ENCODE measurements at places on chromosomes 16 and 17. TPM values are rescaled to one million over a fixed set of nuclear protein-coding genes. Genes with fewer than 3 reads are reported as not detected.

DNA sequence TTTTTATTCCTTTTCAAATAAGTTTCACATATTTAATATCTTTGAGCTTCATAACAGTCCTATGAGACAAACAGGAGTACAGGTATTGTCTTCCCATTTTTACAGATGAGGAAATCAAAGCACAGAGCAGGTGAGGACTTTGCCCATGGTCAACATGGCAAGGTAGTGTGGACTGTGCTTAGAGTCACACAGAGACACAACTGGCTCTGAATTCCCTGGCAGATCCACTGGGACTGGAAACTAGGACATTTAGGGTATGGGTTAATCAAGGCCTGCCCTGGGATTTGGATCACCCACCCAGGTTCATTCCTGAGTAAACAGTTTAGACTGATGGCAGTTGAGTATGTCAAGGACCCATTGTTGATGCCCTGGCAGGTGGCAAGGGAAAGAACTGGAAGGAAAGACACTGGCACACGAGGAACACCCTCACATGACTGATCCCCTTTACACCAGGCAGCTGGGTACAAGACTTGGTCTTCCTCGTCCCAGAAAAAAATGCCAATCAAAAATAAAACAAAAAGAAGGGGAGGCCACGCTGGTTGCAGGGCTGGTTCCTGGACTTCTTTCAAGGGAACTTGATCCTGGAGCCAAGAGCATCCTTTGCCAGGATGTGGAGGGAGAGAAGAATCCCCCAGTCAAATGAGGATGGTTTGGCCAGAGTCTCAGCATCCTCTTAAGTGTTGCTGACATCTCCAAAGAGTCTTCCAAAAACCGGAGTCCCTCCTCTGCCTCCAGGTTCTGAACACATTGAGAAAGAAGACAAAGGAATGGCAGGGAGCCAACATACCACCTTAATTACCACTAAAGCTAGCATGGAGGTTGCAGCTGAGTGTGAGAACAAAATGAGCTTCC is 34.9 kb downstream of the CHD9 start:
- no peak overlapping the region for H3K4me3 ChIP-seq
- peaks cover 23% of the 10 kb centered on the region for H3K27me3 ChIP-seq
- H3K4me1 ChIP-seq = peaks cover 11% of the 10 kb centered on the region
- no peak for DNase-seq
- H3K36me3 ChIP-seq = peaks cover 6% of the 10 kb centered on the region
- H3K27ac ChIP-seq = no peak overlapping the region

DNA sequence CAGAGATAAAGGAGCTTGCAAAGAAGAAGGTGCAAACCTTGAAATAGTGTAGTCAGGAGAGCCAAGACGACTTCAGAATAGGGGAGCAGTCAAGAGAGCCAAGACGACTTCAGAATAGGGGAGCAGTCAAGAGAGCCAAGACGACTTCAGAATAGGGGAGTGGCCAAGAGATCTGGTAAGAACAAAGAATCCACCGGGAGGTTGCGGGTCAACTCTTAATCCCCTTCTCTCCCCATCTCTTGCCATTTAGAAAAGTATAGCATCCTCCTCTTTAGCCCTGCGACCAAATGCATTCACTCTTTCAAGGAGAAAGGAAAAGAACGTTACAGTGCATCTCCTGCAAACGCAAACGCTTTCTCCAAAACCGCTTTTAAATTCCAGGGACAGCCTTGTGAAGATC is 713 bp downstream of the KNOP1 start:
- H3K4me3 ChIP-seq = peak overlapping the region; percentile 99
- peak overlapping the region; percentile 91 for H3K27ac ChIP-seq
- no peak for DNase-seq
- peaks cover 3% of the 10 kb centered on the region for H3K4me1 ChIP-seq
- no peaks in the 10 kb centered on the region for H3K27me3 ChIP-seq

- H3K4me1 ChIP-seq = no peaks in the 10 kb centered on the region
- H3K27me3 ChIP-seq = no peaks in the 10 kb centered on the region
- H3K4me3 ChIP-seq = no peak overlapping the region
- peak overlapping the region; percentile 85 for H3K27ac ChIP-seq
These were observed 113.9 kb upstream of the FOXF1 start for GRCh38 chr16:86396422-86396821.

DNA sequence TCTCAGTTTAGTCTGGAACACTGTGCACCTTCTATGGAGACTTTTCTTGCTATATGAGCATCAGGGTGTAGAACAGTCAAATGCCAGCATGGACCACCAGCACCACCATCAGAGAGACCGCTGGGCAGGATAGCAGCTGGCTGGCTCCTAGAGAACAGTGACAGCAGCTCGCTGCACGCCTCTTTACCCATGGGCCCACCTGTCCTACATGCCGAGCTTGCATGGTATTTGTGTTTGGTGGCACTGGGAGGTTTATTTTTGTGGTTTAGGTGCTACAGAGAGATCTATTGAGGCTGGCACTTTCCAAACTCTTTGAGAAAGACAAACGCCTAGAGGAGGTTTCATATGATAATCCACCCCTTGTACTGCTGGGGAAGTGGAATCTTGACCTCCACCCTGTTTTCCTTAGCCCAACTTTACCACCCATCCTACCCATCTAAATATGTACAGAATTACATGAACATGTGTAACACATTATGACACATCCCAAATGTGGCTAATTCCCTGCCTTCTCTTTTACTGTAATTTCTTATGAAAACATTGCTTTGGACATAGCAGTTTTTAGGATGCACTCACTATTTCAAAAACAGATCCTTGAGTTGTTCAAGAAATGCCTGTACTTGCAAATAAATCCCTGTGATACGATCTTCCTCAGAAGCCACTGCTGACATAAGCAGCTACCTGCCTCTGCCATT is 46.3 kb downstream of the COG7 start:
- peaks cover 4% of the 10 kb centered on the region for H3K4me1 ChIP-seq
- no peak overlapping the region for H3K27ac ChIP-seq
- H3K36me3 ChIP-seq = peaks cover 45% of the 10 kb centered on the region
- DNase-seq = no peak

- DNase-seq = no peak
- no peaks in the 10 kb centered on the region for H3K36me3 ChIP-seq
- no peak overlapping the region for H3K27ac ChIP-seq
- no peaks in the 10 kb centered on the region for H3K27me3 ChIP-seq
These were observed 45.8 kb downstream of the TENT4B start for GRCh38 chr16:50198802-50199403.

- no peak overlapping the region for H3K4me3 ChIP-seq
- no peak overlapping the region for H3K27ac ChIP-seq
- H3K27me3 ChIP-seq = no peaks in the 10 kb centered on the region
- DNase-seq = no peak
- H3K4me1 ChIP-seq = no peaks in the 10 kb centered on the region
These were observed 33.2 kb upstream of the FAM20A start for GRCh38 chr17:68634345-68634876.

DNA sequence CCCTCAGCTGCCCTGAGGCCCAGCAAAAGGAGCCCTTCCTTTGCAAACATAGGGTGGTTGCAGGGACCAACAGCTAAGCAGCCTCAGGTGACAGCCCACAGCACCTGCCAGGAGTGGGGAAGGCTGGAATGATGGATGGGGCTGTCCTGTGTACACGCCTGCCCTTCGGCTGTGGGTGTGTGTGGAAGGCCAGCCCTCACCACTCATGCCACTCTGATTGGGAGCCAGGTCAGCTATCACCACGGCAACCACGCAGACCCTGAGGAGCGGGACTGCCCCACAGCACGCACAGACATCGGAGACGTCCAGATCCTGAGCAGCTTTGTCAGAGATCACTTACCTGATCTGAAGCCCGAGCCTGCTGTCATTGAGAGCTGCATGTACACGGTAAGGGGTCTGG is 11.9 kb downstream of the PIPOX start:
- H3K4me3 ChIP-seq = no peak overlapping the region
- peak overlapping the region; percentile 67 for H3K27ac ChIP-seq
- no peaks in the 10 kb centered on the region for H3K4me1 ChIP-seq

DNA sequence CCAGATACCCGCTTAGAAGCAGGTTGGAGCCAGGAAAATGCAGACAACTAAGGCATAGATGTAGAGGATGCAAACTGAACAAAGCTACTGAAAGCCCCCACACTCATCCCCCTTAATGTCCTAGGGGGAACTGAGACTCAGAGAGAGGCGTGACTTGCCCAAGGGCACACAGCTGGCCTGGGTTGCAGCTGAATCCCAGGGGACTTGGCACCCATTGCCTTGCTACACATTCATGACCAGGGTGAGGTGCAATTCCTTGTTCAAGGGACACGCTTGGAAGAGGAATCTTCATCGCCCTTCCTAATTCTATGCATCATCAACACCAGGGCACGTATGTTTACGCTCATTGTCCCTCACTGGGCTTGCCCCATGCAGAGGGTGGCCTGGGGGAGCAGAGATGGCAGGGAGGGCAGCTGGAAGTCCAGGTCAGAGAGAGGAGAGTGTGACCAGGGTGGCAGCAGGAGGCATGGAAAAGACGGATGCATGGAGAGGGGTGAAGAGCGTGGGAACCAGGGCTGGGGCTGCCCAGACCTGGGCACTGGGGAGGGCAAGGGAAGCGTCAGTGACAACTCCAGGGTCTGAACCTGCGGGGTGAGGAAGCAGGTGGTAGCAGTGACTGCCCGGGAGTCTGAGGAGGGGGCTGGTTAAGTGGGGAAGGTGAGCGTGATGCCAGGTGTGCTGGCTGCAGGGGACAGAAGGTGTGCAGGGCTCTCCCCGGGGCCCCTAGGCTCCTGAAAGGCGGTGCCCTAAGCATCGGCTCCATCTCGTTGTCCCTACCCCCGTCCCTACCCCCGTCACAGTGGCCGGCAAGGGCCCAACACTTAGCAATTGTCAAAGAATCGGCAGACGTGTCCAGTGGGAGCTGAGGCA is 267.1 kb upstream of the TNRC6C start:
- H3K27ac ChIP-seq = no peak overlapping the region
- no peaks in the 10 kb centered on the region for H3K4me1 ChIP-seq
- peak; percentile 39 for DNase-seq
- H3K27me3 ChIP-seq = peaks cover 34% of the 10 kb centered on the region
- no peak overlapping the region for H3K4me3 ChIP-seq

DNA sequence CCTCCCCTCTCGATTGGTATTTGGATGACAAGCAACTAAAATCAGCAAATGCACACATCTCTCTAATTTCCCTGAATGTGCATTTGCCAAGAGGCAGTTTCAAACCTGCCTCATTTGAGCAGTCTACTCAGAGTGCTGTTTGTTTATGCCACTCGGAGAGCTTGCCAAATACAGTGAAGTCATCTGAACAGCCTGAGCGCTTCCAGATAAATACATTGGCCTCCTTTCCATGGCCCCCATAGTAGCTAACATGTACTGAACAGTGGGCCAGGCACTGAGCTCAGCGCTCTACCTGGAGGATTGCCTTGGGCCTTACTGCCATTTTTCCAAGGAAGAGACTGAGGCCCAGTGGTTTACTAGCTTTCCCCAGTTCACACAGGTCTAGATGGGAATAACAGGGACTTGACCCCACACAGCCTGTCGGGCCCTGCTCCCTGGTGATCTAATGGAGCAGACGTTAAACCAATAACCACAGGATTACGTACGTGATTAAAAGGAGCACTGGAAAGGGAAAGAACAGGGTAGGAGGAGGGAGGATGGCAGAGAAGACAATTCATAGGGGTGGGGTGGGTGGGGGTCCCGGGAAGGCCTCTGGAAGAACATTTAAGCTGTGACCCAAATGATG is 18.7 kb upstream of the ANKRD40CL start:
- H3K27me3 ChIP-seq = no peaks in the 10 kb centered on the region
- DNase-seq = no peak
- no peaks in the 10 kb centered on the region for H3K36me3 ChIP-seq
- no peak overlapping the region for H3K27ac ChIP-seq
- no peaks in the 10 kb centered on the region for H3K4me1 ChIP-seq

- H3K27me3 ChIP-seq = no peaks in the 10 kb centered on the region
- no peaks in the 10 kb centered on the region for H3K4me1 ChIP-seq
- H3K36me3 ChIP-seq = peaks cover 8% of the 10 kb centered on the region
- H3K27ac ChIP-seq = no peak overlapping the region
These were observed 684 bp upstream of the APPBP2 start for GRCh38 chr17:60526726-60527125.

GRCh38 chr16:49537924-49538459 is 164.4 kb downstream of the C16orf78 start:
- H3K4me3 ChIP-seq = no peak overlapping the region
- DNase-seq = no peak
- no peaks in the 10 kb centered on the region for H3K36me3 ChIP-seq
- no peaks in the 10 kb centered on the region for H3K27me3 ChIP-seq
- H3K4me1 ChIP-seq = no peaks in the 10 kb centered on the region

- H3K4me1 ChIP-seq = peaks cover 3% of the 10 kb centered on the region
- H3K4me3 ChIP-seq = no peak overlapping the region
- DNase-seq = peak; percentile 68
- no peaks in the 10 kb centered on the region for H3K27me3 ChIP-seq
- no peaks in the 10 kb centered on the region for H3K36me3 ChIP-seq
These were observed 14.6 kb upstream of the CIBAR2 start for GRCh38 chr16:85126705-85127378.

DNA sequence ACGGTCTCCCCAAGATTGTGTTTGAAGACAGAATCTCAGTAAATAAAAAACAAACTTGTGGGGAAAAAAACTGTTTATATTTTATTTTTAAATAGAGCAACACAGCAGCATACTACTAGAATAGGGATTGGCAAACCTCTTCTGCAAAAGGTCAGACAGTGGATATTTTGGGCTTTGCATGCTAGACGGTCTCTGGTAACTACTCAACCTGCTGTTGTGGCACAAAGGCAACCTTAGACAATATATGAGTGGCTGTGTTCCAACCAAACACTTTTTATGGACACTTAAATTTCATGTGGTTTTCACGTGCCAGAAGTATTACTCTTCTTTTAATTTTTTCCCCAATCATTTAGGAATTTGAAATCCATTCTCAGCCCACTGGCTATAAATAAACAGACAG is 55.0 kb downstream of the IRX5 start:
- DNase-seq = no peak
- H3K27me3 ChIP-seq = no peaks in the 10 kb centered on the region
- H3K36me3 ChIP-seq = no peaks in the 10 kb centered on the region

DNA sequence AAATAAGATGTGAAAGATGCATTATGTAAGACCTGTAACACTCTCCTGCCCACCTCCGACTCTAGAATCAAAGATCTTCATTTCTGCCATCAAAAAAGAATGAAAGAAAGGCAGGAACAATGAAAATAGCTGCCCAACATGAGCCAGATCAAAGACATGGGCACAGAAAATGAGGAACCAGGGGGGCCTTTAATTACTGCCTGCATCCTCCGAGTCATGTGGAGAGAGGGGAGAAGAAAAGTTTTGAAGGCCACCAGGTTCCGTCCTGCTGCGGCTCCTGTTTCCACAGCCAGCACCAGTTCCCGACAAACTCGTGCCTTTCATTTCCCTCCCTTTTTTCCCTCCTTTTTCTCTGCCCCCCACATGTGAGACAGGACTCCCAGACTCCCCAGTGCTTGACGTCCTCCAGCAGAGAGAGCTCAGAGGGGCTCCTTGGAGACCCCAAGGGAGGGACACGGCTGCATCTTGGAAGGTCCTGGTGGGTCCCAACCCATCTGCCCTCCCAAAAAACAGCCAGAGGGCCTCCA is 168.4 kb downstream of the ZNF423 start:
- H3K36me3 ChIP-seq = no peaks in the 10 kb centered on the region
- DNase-seq = no peak
- no peaks in the 10 kb centered on the region for H3K4me1 ChIP-seq
- no peak overlapping the region for H3K4me3 ChIP-seq

GRCh38 chr16:2229632-2230250 is 6.3 kb downstream of the E4F1 start:
- H3K4me1 ChIP-seq = no peaks in the 10 kb centered on the region
- no peaks in the 10 kb centered on the region for H3K27me3 ChIP-seq
- H3K36me3 ChIP-seq = peaks cover 34% of the 10 kb centered on the region

The KRT40 gene
- total RNA-seq = not detected

The SCNN1B gene
- total RNA-seq = not detected

The MYO15A gene
- 1.7 TPM for total RNA-seq

The TBC1D3 gene
- not detected for total RNA-seq

The LMF1 gene
- total RNA-seq = 17.2 TPM

Measured in endodermal cell (in vitro differentiated cells).